ENCODE measurements at places on chromosomes 5 and 9.

DNA sequence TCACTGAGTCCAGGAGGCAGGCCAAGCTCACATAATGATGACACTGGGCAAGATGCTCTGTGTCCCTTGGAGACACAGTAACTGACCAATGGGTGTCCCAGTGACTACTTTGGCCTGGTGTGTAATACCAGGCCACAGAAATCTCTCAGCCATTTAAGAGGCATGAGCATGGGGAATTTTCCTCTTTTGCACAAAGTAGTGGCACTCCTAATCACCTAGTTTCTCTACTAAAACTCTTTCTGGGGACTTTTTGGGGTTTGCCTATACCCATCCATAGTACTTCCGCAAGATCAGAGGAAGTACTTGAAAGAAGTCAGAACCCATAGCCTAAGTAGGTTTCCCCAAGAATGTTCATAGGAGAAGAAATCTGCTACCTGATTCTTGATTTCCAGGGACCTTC, 161.9 kb downstream of the ARSB start:
- DNase-seq, result no peak

DNA sequence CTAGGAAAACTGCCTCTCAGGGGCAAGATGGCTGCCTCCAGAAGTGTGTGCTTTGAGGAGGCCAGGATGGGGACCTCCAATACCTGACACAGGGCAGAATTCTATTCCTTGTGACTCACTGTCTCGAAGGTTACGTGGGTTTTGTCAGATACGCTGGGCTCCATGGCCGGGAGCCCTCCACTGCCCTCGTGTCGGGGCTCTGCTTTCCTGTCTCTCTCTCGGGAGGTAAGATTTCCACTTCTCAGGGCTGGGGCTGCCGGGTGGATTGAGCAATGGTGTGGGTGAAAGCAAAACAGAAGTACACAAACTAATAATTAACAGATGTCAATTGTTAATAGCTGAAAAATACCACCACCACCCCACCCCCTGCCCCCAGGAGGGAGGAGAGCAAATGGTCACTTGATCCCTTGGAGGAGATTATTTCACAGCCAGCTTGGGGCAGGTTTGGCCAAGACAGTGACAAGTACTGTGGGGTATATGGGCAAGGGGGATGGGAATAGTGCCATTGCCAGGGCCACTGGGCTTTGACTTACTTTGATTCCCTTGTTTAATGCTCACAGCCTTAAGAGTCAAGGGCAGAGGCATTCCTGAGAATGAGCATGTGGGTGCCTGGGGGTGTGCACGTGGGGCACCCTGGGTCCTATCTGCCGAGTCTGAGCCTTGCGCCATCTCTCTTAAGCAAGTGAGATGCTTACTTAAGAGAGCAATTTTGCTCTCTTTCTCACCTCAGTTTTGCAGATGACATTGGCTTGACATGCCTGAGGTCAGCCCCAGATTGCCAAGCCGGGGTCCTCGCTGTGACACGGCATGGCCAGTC, 28.8 kb upstream of the DAB2IP start:
- DNase-seq, result no peak

DNA sequence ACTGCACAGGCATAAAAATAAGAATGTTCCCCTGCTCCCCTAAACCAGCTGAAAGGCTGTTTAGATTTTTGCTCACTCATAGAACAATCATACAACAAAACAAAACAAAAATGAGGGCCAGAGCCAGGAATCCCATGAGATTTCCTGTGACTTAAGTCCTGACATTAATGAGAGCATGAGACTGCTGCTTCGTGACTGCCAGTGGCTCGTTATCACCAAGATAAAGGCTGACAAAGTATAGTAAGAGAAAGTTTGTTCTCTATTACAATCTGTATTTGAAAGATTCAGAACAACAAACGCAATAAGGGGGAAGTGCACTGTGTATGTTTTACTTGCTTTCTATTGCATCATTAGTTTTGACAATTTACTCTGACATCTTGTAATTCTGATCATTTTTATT, 837.1 kb upstream of the C9orf72 start:
- DNase-seq, result no peak

DNA sequence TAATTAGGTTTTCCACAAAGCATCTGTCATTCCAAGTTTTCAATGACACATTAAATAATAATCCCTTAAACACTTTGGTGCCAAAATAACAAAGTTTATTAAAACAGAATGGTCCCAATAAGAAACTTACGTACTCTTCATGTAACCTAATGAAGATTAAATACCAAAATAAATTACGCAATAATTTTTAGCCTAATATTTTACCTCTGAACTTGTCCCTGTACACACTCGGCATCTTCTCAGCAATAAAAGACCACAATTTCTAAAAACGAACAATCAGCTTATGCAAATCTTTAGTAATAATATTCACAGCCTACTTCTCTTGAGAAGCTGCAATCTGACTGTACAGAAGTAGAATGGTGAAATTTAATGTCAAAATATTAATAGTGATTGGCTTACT, 163.6 kb downstream of the ZDHHC21 start:
- no peak for DNase-seq

DNA sequence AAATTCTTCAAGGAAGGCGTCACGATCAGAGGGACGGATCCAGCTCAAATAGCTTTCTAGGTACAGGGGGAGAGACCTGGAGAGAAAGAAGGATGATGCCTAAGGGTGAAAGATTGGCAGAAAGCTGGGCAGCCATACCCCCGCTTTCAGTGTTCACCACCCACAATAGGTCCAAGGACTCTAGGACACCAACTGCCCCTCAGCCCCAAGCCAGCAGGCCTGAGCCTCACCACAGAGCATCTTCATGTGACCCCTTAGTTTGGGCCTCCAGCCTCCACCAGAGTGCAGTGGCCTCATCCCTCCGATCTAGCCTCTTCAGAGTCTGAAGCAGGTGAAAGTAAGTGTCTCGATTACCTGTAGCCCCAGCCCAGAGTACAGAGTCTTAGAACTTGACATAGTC, 1.7 kb upstream of the VCP start:
- no peak for DNase-seq

- DNase-seq, result no peak
Measured at GRCh38 chr5:135437796-135438560, 9.2 kb downstream of the DCANP1 start.

DNA sequence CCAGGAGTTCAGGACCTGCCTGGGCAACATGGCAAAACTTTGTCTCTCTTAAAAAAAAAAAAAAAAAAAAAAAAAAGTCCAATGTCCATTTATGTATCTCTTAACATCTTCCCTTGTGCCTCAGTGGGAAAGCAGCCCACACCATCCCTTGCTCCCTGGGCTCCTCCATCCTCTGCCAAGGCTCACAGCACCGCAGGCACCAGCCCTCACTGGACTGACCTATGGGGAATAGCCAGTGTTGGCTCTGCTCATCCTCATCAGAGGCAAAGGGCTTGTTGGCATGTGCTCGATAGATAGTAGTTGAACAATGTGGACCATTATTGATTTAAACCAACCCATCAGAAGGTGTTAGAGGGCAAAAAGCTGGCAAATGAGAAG, 61.8 kb upstream of the LRRTM2 start:
- DNase-seq, result no peak

GRCh38 chr9:38359689-38360385, 32.7 kb upstream of the ALDH1B1 start:
- DNase-seq, result no peak

GRCh38 chr9:105503881-105504280, 54.0 kb upstream of the FKTN start:
- DNase-seq, result no peak

- no peak for DNase-seq
Measured at GRCh38 chr9:37433867-37434371, 11.4 kb downstream of the GRHPR start.

DNA sequence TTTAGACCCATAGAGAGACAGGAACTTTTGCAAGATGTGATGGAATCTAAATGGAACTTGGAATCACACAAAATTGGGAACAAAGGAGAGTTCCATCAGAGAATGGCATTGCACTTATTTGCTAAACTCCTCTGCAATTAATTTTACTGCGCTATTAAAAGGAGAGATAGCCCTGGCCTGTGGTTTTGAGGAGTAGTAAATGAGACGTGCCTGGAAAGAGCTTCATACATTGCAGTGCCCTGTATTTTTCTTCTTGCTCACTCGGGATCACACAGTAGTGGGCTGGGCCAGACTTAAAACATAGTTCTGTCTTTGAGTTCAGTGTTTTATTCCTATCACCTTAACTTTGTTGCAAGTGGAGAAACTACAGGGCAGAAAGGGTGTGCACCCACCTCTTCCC, 94.4 kb upstream of the SLC27A6 start:
- DNase-seq, result no peak

- DNase-seq, result no peak
Measured at GRCh38 chr5:160693831-160694465, 158.1 kb downstream of the ATP10B start.

GRCh38 chr5:141223112-141223783, at the start of gene PCDHB14:
PCDHB14 (plus strand) TSS chr5:141223343; CDS start chr5:141223506, 163 bp downstream.
- DNase-seq, result no peak

GRCh38 chr5:83285661-83286398, 185.7 kb upstream of the VCAN start:
- DNase-seq, result no peak

DNA sequence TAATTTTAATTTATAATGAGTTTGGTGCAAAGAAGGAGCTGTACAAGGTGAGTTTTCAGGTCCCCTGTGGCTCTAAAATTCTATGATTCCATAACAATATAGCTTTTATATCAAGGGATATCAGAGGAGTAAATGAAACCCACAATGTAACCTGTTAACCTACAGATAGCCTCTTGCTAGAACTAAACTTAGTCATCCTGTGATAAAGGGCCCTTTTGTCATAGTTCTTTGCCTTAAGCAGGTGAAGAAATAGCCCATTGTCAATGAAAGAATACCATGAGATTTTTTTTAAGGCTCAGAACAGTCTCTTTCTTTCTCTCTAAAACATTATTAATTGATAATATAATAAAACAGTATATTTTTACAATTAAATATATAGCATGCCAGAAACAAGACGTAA, 127.8 kb downstream of the NFIB start:
- no peak for DNase-seq

DNA sequence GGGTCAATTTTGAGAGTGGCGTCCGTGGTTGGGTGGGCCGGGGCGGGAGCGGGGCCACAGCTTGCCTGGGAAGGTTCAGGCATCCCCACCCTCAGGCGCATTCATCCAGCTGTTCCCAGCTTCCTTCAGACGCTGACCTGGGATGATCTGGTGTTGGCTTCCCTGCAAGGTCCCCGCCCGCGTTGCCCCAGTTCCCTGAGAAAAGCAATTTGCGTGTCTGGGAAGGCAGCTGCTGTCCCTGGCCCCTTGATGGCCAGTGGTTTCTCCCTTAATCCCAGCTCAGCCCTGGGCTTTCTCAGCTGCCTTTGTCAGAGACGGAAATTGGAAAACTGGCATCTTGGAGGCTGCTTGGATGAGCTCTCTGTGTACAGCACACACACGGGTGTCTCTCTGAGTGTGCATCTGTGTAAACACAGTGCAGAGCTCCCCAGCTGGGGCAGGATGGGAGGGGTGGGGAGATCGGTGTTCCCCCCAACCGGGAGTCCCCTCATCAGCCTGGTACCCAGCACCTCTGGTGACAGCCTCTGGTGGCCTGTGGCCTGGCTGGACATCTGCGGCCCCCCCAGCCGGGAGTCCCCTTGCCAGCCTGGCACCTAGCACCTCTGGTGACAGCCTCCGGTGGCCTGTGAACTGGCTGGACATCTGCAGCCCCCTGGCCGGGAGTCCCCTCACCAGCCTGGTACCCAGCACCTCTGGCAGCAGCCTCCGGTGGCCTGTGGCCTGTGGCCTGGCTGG, 94.0 kb downstream of the COL5A1 start:
- DNase-seq, result no peak

Measured in stimulated activated CD8-positive, alpha-beta memory T cell treated with anti-CD3 and anti-CD28 coated beads, Interleukin-4, amount 100 ng/mL, for 4 hours (primary cell).